Ecto neural progenitor cell (in vitro differentiated cells): ENCODE measurements at places on chromosomes 2 and 18.

DNA sequence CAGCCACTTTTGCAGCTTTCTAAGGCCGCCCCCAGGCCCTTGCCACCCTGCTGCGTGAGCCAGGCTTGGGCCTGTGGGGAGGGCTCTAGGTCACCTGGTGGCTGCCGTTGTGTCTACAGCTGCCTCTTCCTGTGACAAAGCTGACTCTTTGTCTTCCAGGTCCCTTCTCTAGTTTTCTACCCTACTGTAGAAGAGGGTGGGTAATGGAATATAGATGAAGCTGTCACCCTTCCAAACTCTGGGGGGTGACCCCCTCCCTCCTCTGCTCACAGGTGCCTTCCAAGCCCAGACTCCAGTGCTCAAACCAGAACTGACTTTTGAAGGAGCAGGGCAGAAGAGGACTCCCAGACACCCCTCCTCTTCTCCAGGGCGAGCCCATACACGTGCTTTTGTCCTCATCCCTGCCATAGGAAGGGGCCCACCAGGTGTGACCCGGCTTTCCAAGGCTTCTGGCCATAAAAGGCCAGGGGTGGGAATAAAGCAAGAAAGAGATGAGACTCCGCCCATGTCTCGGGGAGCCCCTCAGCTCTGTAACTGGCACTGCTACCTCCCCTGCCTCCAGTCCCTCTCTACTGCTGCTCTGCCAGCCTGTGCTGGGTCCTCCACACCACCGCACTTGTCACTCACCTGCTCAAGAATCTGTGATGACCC lies 17.9 kb upstream of the SDC1 start:
- DNase-seq: peak; percentile 53

DNA sequence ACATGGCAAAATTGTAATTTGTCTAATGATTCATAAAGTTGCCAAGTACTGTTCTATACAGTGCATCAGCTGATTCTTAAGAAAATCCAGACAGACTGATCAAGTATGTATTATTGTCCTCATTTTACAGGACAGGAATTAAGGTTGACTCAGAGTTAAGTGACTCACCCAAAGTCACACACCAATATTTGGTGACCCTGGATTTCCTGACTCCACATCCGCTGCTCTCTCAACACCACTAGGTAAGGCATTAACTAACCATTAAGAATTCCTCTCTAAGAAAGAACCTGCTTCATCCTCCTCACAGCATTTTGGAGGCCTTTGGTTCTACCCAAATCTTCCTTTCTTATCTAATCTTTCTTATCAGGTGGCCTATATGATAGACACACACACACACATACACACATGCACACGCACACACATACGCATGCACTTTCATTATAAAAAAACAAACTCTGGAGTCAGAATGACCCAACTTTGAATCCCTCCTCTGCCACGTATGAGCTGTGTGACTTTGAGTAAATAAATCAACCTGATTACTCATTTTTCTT lies 150.8 kb downstream of the ANKRD44 start:
- no peak for DNase-seq

DNA sequence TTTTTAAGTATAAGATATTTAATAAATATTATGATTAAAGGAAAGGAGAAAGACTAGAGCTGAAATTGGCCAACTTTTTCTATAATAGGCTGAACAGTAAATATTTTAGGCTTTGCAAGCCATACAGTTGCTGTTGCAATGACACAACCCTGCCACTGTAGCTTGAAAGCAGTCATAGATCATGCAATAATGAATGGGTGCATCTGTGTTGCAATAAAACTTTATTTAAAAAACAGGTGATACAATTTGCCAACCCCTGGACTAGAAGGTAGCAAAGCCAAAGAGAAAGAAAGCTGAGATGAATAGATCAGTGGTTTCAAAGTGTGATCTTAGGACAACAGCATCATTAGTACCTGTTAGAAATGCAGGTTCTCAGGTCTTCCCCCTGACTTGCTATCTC lies 219.1 kb downstream of the SETBP1 start:
- DNase-seq: no peak

- DNase-seq: no peak
Measured at GRCh38 chr2:278927-279320, 9.0 kb downstream of the ALKAL2 start.

DNA sequence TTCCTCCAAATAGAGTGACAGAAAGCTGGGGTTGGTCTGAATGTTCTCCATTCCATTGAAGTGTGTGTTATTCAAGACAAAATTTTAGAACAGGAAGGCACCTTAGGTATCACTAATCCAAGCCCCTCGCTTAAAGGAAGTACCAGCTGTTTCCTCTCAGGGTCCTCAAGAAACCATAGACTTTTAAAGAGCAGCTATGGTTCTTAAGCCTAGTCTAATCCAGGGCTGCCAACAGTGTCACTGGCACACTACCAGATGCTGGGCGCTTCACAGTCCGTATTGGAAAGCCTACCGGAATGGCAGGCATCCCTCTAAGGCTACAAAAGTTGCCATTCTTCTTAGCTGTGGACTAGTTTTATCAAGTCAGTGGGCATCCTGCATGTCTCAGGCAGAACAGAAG lies 1.9 kb downstream of the NEMP2 start:
- DNase-seq: no peak

DNA sequence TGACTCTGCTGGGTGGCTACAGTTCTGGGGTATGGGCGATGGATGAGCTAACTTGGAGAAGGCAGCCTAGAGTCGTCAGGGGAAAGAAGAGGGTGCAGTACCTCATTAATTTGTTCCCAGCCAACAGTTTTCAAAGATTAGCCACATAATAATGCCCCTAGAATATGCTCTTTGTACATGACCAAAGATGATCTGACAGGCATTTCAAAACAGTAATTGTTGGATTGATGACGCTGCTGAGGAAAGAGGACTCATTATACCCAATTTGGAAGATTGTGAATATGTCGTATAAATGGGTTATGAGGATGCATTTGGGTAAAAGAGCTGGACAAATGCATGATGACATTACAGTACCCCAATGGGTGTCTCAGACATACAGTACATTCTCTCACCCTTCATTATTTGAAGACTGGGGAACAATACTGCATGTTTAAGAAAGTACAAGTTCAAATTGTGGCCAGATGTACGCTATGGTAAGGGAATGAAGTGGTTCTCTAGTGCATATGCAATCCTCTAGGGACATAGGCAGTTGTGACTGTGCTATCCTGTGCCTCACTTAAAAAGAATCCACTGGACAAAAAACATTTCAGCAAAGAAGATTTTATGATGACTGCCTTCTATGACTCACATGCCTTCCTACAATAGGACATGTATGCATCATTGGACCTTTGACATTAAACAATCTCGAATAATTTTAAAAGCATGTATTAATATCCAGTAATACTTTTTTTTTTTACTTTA lies 233.2 kb downstream of the CNTNAP5 start:
- DNase-seq: no peak

DNA sequence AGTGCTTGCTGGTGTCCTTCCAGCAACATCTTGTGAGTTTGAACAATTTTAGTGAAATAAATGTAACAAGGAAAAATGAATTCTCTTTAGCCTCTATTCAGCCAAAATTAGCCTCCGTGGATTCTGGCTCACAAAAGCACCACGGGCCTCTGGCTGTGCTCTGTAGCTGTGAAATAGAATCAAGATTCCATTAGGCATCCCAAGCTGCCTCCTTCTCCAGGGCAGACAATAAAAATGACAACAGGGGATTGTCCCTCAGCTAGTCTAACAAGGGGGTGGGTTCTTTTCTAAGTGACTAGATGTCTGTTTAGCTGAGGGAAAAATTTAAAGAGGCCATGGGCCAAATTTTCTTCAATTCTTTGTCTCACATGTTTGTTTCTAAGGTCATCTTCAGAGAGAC lies 254.7 kb upstream of the FIGN start:
- DNase-seq: no peak

- no peak for DNase-seq
Measured at GRCh38 chr2:199757233-199757870, 93.6 kb downstream of the FTCDNL1 start.

DNA sequence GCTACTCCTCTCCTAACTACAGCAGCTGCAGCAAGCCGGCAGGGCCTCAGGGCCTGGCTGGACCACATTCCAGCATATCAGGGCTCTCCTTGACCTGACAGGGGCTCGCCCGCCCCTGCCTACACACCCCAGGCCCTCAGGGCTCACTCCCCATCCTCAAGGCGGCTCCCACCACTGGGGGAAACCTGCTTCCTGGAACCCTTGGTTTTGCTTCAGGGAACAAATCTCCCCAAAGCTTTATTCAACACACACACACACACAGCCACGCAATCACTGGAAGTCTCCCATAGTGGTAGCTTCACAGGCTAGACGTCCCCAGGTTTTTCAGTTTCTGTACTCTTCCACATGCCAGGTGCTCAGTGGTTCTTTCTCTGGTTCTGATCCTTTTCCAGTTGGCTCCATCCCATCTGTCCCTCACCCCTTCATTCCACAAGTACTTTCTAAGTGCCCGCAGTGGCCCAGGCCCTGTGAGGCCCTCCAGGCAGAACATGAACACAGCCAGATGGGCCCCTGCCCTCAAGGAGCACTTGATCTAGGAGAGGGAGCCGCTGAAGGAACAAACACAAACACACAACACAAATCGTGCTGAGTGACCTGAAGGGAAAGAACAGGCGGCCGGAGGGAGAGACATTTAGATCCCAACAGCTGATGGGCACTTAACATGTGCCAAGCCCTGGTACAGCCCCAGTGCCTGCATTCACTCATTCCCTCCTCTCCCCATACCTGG lies 51.1 kb downstream of the TNS1 start:
- no peak for DNase-seq

- no peak for DNase-seq
Measured at GRCh38 chr2:139034064-139034463, 253.9 kb upstream of the NXPH2 start.

DNA sequence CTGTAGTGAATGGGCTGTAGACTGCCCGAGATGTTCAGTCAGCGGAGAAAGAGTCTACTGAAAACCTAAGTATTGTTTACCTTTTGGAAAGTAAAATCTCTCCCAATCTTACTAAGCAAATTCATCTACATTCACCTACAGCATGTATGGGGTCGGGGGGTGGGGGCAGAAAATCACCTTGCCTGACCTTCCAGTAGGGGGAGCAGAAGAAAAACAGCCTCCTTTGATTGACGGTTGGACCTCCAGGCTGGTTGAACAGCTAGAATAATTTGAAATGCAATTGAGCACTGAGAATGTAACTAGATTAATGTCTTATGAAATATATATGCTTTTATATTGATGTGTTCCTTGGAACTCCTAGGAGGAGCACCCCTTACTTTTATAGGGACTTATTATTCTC lies 10.0 kb downstream of the LRATD1 start:
- no peak for DNase-seq

DNA sequence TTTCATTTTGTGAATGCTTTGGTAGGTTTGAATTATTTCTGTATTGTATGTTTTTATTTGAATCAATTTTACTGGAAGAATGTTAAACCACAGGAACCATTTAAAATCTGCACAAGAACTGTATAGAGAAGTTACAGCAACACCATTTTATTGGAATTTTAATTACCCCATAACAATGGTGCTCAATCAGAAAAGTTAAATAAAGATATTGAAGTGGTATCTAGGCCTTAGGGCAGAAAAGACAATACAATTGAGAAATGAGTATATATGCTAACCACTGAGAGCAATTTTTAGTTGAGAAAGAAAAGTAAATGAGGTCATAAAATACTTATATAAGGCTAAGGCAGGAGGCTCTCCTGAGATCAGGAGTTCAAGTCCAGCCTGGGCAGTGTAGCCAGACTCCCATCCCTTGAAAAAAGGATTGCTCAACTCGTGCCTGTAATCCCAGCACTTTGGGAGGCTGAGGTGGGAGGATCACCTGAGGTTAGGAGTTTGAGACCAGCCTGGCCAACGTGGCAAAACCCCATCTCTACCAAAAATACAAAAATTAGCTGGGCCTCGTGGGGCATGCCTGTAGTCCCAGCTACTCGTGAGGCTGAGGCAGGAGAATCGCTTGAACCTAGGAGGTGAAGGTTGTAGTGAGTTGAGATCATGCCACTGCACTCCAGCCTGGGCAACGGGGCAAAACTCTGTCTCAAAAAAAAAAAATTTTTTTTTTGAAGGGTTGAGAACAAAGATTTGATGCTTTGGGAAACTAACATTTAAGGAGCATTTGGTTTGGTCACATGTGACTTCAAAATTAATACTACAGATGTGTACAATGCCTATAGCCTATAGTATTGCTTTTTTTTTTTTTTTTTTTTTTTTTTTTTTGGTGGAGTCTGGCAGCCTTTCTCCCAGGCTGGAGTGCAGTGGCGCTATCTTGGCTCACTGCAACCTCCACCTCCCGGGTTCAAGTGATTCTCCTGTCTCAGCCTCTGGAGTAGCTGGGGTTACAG lies 212.9 kb upstream of the STON1 start:
- no peak for DNase-seq
